ENCODE measurements at places on chromosomes 7 and 10.

GRCh38 chr10:127044186-127044585 is 139.0 kb downstream of the DOCK1 start:
- DNase-seq: no peak

DNA sequence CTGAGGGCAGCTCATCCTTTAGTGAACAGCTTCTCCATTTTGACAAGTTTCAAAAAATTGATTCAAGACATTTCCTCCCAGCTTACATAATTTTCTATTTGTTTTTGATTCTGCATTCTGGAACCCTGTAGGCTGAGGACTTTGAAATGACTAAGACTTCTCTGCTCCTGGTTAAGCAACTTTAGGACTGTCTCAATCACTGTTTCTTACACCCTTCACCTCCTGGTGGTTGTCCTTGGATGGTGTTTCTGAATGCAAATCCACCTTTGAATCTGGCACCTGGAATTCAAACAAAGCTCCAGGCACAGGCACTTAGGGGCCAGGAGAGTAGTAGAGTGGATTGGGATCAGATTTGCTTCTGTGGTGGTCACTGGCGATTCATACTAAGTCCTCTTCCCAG is 595.5 kb downstream of the LRMDA start:
- no peak for DNase-seq

GRCh38 chr10:11146402-11147171 is 128.9 kb downstream of the CELF2 start:
- no peak for DNase-seq

DNA sequence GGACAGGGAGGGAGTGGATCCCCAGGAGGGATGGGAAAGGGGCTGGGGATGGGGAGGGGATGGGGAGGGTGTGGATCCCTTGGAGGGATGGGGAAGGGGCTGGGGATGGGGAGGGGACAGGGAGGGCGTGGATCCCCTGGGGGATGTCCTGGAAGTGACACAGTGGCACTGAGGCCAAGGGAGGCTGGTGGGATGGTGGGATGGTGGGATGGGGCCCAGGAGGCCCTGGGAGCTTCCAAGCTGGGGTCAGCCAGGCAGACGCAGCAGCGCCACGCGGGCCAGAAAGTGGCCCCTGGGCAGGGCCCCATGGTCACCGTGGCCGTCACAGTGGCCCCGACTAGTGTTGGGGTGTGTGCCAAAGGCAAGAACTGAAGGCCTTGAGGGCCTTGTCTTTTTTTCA is 67.8 kb downstream of the INPP5A start:
- no peak for DNase-seq

DNA sequence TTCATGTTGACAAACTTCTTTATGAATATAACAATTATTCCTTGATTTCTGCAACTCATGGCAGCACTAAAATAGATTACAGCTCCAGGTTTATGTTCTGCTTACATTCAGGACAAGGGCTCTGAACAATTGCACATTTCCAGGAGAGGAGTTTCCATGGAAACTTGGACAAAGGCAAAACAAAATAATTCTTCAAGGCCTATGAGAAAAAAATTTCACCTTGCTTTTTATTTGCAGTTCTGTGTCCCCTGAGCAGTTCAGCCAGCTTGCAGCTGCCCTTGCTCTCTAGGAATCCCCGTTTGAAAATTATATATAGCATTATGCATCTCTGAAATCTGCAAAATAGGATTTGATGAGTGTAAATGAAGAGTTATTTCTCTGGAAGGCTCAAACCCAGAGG is 71.7 kb downstream of the ARL4A start:
- no peak for DNase-seq

DNA sequence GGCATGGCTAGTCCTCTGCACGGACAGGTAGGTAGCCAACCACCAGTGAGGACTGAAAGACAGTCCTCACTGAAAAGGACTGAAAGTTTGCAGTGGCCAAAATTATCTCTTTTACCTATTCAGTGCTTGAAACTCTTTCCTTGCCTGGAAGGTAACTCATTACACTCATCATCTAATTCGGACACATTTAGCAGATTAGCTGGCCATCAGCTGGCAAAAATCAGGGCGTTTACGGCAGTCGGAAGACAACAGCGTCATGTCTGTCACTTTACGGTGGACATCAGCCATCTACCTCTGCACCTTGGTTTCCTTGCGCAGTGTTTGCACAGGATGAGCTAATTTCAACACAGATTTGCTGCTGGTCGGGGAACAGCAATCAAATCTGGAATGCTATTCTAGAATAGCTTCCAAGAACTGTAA is 740 bp downstream of the ANXA7 start:
- no peak for DNase-seq

GRCh38 chr7:71144963-71145362 is 13.0 kb downstream of the GALNT17 start:
- no peak for DNase-seq

DNA sequence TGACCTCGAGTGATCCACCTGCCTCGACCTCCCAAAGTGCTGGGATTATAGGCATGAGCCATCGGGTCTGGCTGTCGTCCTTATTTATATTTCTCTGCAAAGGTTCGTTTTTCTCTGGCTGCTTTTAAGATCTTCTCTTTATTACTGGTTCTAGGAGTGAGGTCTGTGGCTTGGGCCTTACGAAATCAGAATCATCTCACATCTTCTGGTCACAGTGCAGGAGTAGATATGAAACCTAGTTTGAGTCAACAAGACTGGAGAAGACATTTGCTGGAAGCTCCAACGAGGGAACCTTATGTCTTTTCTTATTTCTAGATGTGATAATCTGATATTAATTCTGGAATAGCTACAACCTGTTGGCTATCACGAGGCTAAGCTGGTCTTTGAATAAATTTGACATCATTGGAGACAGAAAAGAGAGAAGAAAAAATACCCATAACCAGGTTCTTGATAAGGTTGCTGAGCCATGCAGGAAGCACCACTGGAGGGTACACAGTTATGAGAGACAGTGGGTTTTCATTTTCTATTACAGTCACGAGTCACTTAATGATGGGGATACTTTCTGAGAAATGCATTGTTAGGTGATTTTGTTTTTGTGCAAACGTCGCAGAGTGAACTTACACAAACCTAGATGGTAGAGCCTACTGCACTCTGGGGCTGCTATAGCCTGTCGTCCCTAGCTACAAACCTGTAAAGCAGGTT is 25.6 kb upstream of the IL15RA start:
- no peak for DNase-seq

DNA sequence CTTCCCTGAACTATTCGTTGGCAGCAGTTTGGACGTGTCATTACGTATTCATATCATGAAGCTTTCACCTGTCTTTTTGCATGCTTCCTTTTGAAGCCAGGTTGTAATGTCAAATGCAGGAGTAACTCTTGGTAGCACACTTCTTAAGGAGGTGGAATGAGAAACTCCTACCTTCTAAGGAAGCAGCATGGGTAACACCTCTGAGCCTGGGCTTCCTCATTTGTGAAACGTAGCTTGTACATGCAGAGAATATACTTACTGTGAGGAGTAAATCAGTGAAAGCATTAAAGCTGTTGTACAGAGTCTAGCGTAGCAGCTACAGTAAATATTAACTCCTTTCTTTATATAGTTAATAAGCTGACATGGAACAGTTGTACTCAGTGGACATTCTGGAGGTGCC is 21.1 kb downstream of the CUL1 start:
- no peak for DNase-seq

Data from activated T-cell treated with anti-CD3 and anti-CD28 coated beads for 4 hours (primary cell).